ENCODE measurements at places on chromosomes 7 and 10.

DNA sequence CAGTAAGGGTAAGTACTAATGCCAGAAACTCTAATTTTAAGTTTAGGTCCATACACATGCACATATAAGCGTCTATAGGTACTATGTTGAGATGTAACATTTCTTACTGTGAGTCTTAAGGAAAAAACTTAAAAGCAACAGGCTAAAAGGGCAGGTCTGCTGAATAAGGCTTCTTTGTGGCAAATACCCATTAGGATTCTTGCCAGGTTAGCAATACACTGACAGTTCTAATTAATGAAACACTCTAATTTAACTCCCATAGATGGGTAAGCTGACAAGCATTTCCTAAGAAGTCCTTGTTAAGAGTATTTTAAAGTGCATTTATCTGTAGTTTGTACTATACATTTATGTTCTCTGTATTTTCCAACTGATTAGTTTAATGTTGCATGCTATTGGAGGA is 14.0 kb downstream of the SCRN1 start:
- DNase-seq: no peak

DNA sequence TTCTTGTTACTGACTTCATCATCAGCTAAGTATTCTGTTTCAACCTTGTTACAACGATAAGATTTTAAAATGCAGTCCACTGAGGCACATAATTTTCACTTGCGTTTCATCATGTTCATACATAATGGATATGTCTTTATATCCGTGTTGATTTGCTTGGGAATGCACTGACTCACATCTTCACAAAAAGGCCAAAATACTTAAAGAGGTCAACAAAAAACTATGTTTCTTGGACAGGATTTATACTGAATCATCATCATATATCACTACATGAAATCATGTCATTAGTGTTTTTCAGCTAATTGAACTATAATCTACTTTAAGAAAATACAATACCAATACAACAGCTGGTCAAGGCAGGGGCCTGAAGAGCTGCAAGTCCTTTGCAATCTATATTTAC is 324.5 kb upstream of the KLF6 start:
- no peak for DNase-seq

- DNase-seq: no peak
These were observed 93.7 kb downstream of the FZD1 start for GRCh38 chr7:91357901-91358300.

GRCh38 chr10:102280397-102281101 is 35.2 kb downstream of the GBF1 start:
- DNase-seq: no peak

- DNase-seq: no peak
These were observed 95.7 kb downstream of the EMX2 start for GRCh38 chr10:117638200-117638599.

All from GM13976 (cell line).